ENCODE measurements at places on chromosomes 3 and 15. TPM values are rescaled to one million over a fixed set of nuclear protein-coding genes. Genes with fewer than 3 reads are reported as not detected.

PLSCR5 gene
- not detected for total RNA-seq

WHAMM gene
- 4.4 TPM for total RNA-seq

SLC41A3 gene
- 48.7 TPM for total RNA-seq

SLC27A2 gene
- total RNA-seq, result 0.22 TPM

TIMP4 gene
- total RNA-seq, result 5.1 TPM

ST6GAL1 gene
- total RNA-seq, result 0.11 TPM

TGM4 gene
- total RNA-seq, result not detected

DLL4 gene
- total RNA-seq, result 0.66 TPM

CD96 gene
- not detected for total RNA-seq

ECE2 gene
- total RNA-seq, result not detected

GPR149 gene
- total RNA-seq, result not detected

FAM174B gene
- 1.00 TPM for total RNA-seq

HHATL gene
- total RNA-seq, result not detected

DUOXA1 gene
- total RNA-seq, result not detected

TMEM207 gene
- total RNA-seq, result not detected

CSPG4 gene
- total RNA-seq, result 122 TPM

TRIM42 gene
- total RNA-seq, result not detected

LRRC31 gene
- not detected for total RNA-seq

HACL1 gene
- total RNA-seq, result 21.7 TPM

SLC9A9 gene
- total RNA-seq, result 8.0 TPM

TRIM71 gene
- not detected for total RNA-seq

CPNE9 gene
- total RNA-seq, result not detected

B3GNT5 gene
- 9.8 TPM for total RNA-seq

FANCD2OS gene
- total RNA-seq, result not detected

ATP8B4 gene
- total RNA-seq, result 2.1 TPM

CLDN16 gene
- not detected for total RNA-seq
